T47D (cell line): ENCODE measurements at places on chromosomes 6 and 20.

GRCh38 chr6:15672818-15673217 lies 10.0 kb upstream of the DTNBP1 start:
- DNase-seq: no peak

GRCh38 chr6:26556263-26557070 lies 18.3 kb downstream of the HMGN4 start:
- peak; percentile 81 for DNase-seq

DNA sequence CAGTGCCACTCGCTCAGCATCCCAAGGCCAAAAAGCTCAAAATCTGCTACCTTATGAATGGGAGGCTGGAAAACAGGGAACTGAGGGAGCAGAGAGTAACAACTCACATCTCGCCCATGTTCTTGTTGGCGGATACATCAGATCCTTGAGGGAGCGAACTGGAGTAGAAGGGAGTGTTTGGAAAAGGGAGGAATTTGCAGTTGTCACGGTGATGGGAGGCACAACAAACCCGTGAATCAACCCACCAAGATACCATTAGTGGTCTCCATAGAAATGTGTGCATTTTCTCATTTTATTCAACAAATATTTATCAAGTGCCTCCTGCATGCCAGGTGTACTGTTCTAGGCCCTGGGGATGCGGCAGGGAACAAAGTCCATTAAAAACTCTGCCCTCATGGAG lies 212.1 kb downstream of the EYA2 start:
- no peak for DNase-seq

- no peak for DNase-seq
Observed at GRCh38 chr6:5246141-5247097, 14.3 kb downstream of the LYRM4 start.

DNA sequence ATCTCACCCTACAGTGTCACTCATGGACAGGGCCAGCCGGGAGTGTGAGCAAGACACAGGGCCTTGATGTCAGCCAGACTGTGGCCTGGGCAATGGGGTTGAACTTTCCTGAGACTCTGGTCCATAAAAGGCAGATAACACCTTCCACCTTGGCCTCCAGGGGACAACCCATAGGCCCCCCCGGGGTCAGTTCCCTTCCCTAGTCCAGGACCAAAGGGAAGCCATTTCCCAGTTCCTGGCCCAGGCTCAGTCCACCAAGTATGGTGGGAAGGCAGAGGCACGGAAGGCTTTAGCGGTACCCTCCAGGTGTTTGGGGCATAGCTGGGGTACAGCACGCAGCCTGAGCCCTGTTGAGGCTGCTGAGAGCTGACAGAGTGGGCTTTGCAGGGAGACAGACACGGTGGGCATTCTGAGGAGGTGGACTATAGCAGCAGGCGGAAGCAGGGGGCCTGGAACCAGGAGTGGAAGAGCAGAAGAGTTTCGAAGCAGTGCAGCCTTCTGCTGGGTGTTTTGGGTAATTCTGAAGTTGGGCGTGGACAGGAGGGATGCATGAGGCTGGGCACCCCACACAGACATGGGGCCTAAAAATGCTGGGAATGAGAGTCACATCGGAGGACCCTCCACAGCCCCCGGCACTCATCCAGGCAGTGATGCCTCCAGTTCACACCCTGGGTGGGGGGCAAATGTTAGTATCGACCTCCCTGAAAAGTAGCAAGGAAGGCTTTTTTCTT lies 43.9 kb upstream of the CD93 start:
- DNase-seq: no peak

- no peak for DNase-seq
Observed at GRCh38 chr6:81857812-81858211, 105.3 kb upstream of the TENT5A start.

- no peak for DNase-seq
Observed at GRCh38 chr6:40176152-40176551, 241.9 kb upstream of the MOCS1 start.

GRCh38 chr20:10805764-10806163 lies 132.0 kb upstream of the JAG1 start:
- DNase-seq: no peak

DNA sequence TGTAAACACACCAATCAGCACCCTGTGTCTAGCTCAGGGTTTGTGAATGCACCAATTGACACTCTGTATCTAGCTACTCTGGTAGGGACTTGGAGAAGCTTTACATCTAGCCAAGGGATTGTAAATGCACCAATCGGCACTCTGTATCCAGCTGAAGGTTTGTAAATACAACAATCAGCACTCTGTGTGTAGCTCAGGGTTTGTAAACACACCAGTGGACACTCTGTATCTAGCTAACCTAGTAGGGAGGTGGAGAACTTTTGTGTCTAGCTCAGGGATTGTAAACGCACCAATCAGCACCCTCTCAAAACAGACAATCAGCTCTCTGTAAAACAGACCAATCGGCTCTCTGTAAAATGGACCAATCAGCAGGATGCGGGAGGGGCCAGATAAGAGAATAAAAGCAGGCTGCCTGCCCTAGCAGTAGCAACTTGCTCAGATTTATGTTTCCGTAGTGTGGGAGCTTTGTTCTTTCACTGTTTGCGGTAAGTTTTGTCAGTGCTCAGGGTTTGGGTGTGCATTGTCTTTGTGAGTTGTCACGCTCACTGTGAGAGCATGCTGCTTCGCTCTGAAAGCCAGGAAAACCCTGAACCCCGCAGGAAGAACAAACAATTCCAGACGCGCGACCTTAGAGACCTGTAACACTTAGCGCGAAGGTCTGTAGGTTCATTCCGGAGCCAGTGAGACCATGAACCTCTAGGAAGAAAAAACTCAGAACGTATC lies 37.0 kb downstream of the RIOK1 start:
- no peak for DNase-seq

GRCh38 chr20:62087227-62087626 lies 21.5 kb upstream of the TAF4 start:
- peak; percentile 73 for DNase-seq

- DNase-seq: no peak
Observed at GRCh38 chr6:47069156-47069555, 27.0 kb upstream of the ADGRF1 start.

GRCh38 chr6:130965656-130966055 lies 97.4 kb downstream of the EPB41L2 start:
- DNase-seq: no peak

GRCh38 chr20:62935968-62936585 lies 1.9 kb upstream of the GID8 start:
- no peak for DNase-seq

GRCh38 chr20:19024296-19025035 lies 188.0 kb upstream of the SLC24A3 start:
- DNase-seq: no peak

DNA sequence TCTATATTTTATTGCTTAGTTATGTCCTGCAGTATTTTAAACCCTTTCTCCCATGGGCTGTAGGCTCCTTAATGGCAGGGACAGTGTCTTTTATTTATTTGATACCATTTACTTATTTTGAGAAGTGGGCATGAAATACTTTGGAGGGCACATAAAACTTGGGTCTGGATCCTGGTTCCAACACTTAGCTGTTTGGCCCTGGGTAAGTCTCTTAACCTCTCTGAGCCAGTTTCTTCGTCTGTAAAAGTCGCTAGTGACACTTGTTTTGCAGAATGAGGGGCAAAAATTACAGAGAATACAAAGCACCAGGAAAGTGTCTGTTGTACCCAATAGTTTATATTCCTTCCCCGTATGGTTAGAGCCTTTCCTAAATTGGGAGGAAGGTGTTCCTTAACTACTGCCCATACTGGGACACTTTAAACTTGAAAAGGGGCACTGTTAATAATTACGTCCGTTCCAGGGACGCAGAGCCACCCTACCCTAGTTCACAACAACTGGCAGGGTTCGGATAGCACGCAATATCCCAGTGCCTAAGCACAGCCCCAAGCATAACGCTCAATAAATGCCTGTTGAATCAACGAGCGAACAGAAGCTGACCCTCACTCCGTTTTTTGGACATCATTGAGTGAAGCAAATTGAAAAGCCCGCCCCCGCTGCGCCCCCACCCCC lies 6.0 kb upstream of the ARMC12 start:
- no peak for DNase-seq

DNA sequence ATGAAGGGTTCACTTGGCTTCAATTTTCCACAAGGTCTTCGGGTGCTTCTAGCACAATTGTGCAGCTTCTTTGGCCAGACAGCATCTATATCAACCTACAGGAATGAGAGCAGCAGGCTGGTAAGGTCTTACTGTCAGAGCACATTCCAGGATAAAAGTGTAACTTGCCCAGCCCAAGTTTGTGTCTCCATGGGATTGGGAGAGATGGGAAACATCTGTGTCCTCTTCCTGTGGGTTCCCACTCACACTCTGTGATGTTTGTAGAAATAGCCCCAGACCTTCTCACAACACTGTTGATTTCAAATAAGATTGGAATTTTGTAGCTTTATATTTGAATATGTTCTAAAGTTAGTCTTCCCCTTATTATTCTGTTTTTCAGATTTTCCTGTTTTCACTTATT lies 83.4 kb upstream of the RGS17 start:
- no peak for DNase-seq

- no peak for DNase-seq
Observed at GRCh38 chr20:57749869-57750268, 40.1 kb upstream of the PMEPA1 start.

- peak; percentile 84 for DNase-seq
Observed at GRCh38 chr6:1610497-1611321, 994 bp downstream of the FOXC1 start.

DNA sequence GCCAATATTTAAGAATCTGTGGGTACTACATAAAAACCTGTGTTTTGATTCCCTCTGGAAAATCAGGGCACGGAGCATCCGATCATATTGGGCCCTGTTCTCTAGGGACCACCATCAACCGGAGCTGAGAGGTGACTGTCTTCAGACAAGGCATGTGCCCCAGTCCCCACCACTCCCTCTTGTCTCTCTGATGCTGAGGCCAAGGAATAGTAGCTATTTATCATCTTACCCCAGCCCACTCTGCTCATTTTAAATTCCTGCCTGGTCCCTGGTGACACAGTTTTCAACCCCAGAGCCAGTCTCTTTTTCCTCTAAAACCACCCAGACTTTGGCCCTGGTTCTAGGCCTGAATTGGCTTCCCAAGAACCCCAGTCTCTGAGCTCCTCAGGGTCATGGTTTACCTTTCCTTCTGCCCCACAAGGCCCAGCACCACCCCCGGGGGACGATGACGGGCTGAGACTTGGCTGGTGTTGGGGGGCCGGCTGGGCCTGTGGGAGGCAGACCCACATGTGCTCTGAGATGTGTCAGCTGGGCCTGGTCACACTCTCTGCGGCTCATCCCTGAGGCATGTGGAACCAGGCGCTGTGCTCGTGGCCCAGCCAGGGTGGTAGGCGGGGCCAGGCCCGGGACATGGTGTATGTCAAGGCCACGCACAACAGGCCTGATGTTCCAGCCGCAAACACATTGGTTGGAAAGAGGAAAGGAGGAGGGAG lies 114.4 kb downstream of the CEBPB start:
- no peak for DNase-seq

DNA sequence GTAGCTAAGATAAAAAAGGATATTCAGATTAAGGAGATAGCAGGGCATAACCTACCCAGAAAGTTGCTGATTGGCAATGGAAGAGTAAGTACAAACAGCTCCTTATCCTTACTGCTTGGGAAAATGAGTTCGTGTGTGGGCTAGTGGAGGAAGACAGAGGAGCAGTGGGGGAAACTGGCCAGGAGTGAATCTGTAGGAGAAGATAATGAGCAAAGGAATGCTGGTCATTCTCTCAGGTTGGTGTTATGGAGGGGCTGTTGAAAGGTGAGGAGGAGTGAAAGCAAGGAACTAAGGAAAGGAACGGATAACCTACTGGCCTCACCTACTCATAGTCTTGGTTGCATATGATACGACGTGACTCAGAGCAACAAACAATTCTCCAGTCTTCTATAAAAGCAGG lies 7.3 kb upstream of the GJB7 start:
- DNase-seq: no peak

GRCh38 chr20:36974660-36975059 lies 23.2 kb upstream of the SAMHD1 start:
- no peak for DNase-seq

DNA sequence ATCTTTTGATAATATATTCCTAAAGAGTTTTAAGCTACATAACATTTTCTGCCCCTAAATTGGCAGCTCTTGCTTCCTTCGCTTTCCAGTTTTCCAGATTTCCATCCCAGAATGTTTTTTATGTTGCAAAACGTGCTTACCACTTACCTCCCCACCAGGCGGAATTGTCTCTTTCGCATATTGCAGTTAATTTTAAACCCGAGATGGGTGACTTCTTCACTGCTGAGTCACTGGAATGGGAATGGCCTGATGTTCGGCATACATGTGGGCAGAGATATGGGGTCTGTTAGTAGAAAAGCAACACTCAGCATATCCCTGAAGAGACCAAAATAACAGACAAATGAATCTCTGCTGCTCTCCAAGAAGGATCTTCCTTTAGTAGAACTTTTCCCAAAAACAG lies 491.2 kb downstream of the PREX1 start:
- no peak for DNase-seq

GRCh38 chr20:63017076-63017825 lies 10.5 kb upstream of the BHLHE23 start:
- DNase-seq: no peak

DNA sequence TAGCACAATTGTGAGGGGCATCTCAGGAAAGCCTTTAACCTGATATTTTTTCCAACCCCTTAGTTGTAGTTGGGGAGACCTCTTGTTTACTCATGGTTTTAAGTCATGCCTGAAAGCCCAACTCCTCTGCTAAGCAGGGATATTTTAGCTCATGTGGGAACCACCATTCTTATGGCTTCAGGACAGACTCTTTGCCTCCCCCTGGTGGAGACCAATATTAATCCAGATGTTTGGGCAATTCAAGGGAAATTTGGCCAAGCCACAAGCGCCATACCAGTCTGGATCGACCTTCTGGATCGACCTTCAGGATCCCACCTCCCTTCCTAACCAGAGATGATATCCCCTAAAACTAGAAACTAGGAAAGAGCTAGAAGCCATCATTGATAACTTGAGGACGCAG lies 211.2 kb downstream of the C6orf118 start:
- no peak for DNase-seq

- DNase-seq: no peak
Observed at GRCh38 chr6:69584913-69585729, 211.7 kb downstream of the LMBRD1 start.

DNA sequence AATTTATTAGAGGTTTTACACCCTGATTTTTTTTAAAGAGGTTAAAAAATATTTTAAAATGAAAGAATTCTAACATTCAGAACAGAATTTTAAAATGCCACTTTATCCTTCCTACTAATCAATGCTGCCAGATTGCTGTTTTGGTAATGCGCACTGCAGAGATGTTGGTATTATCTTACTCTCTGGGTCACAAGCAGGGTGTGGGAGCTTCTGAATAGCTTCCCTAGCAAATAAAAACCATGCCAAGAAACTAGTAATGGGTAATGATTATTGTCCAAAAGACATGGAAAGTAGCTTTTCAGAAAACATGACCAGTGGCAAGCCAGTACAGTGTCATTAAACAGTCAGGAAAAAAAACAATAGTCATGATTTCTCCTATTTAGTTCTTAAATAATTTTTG lies 205.4 kb downstream of the TPBG start:
- peak; percentile 76 for DNase-seq

GRCh38 chr6:130778946-130779657 lies 48.1 kb upstream of the SMLR1 start:
- no peak for DNase-seq

DNA sequence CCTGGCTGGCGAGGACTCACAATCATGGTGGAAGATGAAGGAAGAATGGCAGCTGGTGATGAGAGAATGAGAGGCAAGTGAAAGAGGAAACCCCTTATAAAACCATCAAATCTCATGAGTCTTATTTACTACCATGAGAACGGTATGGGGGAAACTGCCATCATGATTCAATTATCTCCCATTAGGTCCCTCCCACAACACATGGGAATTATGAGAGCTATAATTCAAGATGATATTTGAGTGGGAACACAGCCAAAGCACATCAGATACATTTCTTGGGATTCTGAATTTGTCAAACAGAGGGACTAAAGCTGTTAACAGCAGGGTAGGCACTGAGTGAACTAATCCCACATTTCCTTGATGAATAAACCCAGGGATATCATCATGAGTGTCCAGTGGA lies 116.2 kb upstream of the PLCB4 start:
- DNase-seq: no peak
